Erythroblast (primary cell): ENCODE measurements at places on chromosomes 12 and 14.
A peak's percentile ranks its signal among the peaks of the same experiment; 100 is the strongest.

DNA sequence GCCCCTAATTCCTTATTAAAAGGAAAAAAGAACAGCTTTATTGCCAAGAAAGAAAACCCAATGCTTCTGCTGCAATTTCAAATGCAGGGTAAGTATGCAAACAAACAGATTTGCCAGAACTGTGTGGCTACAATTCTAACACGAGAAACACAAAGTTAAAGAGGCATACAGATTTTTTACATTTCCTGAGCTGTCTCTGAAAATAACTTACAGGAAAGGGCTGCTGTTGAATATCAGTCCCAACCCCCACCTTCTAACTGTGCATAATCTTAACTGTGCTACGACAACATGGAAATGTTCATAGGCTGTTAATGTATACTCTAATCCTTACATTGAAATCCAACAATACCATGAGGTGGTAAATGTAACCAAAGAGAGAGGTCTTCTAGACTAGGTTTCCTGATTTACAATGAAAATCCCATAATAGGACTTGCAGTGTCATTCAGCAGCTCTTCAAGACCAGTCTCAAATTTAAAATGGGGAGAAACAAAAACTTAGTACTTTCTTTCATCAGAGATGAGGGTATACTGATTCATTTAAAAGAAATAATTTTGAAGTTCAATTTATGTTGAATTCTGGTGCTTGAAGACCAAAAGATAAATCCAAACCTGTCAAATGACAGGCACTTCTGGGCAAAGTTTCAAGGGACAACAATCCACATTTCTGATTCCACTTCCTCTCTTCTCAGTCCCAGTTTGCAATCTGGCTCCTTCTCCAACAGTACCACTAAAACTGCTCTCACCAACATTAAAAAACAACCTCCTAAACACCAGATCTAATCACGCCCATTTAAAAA lies 14.4 kb downstream of the FGD6 start:
- DNase-seq: no peak

GRCh38 chr12:13205809-13206559 lies 9.5 kb downstream of the EMP1 start:
- DNase-seq: no peak

DNA sequence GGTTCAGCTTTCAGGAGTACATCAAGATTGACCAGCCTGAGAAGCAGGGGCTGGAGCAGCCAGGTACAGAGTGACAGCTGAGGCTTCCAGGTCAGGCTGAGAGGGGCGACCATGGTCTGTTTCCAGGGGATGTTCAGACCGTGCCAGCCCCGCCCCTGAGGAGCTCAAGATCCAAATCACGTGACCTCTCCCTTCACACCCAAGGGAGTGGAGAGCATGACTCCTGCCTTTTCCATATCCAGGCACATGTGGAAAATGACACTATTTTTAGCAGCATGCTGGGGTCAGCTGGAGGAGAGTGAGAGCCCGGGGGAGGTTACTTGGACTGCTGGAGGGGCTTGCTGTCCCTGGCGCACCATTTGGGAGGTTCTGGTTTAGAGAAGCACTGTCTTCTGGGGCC lies 92.7 kb downstream of the B4GALNT3 start:
- no peak for DNase-seq

- no peak for DNase-seq
Observed at GRCh38 chr12:52014567-52015530, 8.1 kb downstream of the TAMALIN start.

GRCh38 chr12:7864601-7865150 lies 8.0 kb downstream of the SLC2A14 start:
- DNase-seq: peak; percentile 77
